ENCODE measurements at places on chromosomes 3 and 15.

DNA sequence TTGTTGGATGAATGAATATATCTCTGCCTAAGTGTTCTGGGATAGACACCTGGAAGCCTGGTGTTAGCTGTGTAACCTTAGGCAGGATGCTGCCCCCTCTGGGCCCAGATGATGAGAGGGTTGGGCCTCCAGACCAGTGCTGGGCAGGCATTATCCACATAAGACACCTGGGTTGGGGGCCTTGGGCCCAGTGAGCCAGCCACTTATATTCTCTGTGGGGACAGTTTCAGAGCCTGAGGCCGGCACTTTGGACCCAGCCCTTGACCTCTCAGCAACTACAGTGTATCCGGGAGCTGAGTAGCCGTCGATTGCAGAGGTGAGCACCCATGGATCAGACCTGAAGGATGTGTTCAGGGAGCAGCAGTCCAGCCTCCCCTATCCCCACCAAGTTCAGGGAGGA is 2.2 kb downstream of the HEMK1 start:
- DNase-seq: no peak

- DNase-seq: no peak
Observed at GRCh38 chr3:17442332-17443049, 299.9 kb downstream of the TBC1D5 start.

DNA sequence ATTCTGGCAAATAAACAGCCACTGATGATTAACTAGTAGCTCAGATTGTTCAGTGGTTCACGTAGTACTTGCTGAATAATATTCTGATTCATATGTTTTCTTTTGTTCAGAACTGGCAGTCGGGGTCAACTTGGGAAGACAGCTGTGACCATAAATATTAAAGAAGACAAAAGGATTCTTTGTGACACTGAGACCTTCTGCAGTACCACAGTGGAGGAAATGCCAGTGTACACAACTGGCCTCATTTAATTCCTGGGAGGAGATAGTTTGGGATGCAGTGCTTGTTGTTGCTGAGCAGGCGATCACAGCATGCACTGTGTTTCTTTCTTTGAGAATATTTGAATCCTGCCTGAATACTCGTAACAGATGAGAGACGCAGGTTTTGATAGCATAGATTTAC is 26.7 kb upstream of the MCF2L2 start:
- no peak for DNase-seq

DNA sequence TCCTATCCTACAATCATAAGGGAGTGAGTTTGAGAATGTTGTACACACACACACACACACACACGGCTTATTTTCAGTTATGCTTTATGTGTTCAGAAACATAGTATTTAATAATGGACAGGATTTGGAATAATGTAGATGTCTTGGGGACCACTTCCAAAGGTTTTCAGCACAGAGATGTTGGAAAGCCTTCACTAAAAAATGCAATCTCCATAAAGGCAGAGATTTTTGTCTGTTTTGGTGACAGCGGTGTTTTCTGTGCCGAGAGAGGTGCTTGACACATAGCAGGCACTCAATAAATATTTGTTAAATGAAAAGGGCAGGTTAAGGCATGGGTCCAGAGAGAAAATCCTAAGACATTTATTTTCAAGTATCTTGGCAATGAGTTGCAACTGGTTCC is 428.2 kb upstream of the RGMA start:
- no peak for DNase-seq

- DNase-seq: no peak
Observed at GRCh38 chr3:179108086-179108485, 36.5 kb upstream of the ZMAT3 start.

DNA sequence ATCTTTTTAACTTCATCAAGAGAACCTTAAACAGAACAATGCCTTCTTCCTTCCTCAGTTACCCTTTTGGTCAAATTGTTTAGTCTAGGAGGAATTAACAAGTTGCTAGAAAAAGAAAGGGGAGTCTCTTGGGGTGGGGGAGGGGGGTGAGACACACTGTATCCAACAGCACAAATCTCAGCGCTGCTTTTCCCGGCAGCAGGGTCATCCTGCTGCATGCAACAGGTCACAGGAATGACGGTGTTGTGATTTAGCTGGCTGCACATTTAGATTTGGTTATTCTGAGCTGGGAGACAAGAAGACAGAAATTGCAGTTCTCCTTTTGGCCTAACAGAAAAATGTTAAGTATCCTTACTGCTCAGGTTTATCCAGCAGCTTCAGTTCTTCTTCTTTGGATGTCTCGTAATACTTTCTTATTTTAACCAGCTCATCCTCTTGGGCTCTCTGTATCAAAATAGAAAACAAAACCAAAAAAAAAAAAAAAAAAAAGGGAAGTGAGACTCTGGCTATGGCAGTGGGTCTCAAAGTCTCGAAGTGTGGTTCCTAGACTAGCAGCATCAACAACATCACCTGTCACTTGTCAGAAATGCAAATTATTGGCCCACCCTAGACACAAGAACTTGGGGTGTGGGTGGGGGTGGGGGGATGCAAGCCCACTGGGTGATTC is 190.5 kb downstream of the GREM1 start:
- no peak for DNase-seq

- no peak for DNase-seq
Observed at GRCh38 chr15:97140216-97140615, 809.7 kb downstream of the NR2F2 start.

- DNase-seq: no peak
Observed at GRCh38 chr15:33107950-33108349, 86.6 kb downstream of the FMN1 start.

GRCh38 chr15:66779331-66780009 is 77.4 kb downstream of the SMAD6 start:
- DNase-seq: no peak

GRCh38 chr3:116946376-116946775 is 236.8 kb downstream of the TUSC7 start:
- no peak for DNase-seq

DNA sequence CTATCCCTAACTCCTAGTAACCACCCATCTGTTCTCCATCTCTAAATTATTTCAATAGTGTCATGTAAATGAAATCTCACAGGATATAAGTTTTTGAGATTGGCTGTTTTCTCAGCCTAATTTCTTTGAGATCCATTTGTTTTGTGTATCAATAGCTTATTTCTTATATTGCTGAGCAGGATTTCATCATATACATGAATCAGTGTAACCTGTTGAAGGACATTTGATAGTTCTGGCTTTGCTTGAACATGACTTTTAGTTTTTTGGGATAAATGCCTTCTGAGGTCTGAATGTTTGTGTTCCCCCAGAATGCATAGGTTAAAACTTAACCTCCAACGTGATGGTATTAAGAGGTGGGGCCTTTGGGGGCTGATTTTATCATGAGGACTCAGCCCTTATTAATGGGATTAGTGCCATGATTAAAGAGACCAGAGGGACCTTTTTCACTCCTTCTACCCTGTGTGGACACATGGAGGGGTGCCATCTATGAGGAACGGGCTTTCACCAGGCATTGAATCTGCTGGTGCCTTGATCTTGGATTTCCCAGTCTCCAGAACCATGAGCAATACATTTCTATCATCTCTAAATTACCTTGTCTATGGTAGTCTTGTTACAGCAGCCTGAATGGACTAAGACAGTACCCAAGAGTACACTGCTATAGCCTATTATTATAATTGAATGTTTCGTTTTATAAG is 118.3 kb downstream of the FNDC3B start:
- DNase-seq: no peak

- DNase-seq: no peak
Observed at GRCh38 chr3:171956705-171957104, 82.7 kb upstream of the FNDC3B start.

Measured in T47D (cell line).